ENCODE measurements at places on chromosomes 12 and 14. TPM values are rescaled to one million over a fixed set of nuclear protein-coding genes. Genes with fewer than 3 reads are reported as not detected.

Gene RPL10L
- not detected for total RNA-seq

Gene CCDC38
- not detected for total RNA-seq

Gene IL26
- not detected for total RNA-seq

Gene SIX1
- total RNA-seq = 6.5 TPM

Gene B3GNT4
- not detected for total RNA-seq

Gene PSMA6
- 89.0 TPM for total RNA-seq

DNA sequence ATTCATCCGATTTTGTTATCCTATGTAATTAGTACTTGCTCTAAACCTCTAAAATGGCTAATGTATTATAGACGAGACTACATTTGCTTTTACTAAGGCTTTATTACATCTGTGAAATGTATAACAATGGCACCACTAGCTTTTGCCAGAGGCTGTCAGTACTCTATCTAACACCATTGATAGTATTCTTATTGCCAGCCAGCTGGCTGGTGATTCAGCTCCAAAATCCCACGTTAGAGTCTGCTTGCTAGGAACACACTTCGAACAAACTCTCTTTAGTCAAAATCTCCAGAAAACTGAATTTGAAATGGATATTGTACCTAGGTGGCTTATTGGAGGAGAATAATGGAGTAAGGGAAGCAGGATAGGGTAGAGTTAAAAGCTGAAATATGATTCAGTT is 839.2 kb downstream of the SLC6A15 start:
- no peak overlapping the region for H3K4me3 ChIP-seq
- H3K36me3 ChIP-seq = no peaks in the 10 kb centered on the region
- no peak for DNase-seq
- H3K27ac ChIP-seq = no peak overlapping the region

DNA sequence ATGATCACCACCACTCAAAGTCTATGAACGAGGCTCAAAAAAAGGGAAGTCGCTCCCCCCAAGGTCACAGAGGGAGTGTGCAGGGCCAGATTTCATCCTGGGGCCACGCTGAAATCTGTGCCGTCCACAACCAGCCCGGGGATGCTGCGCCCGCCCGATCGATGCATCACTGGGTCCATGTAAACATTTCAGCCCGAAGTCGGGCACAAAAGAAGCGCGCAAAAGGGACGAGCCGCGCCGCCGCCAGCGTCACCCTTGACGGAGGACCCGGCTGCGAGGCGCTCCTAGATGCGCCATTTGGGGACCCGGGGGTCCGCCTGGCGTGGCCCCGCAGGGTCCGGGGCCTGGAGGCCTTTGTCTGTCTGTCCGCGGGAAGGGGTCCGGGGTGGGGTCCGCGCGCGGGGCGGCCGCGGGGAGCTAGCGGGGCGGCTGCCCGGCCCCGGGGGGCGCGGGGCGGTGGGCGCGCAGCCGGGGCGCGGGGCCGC is 503 bp downstream of the FBXO21 start:
- H3K27me3 ChIP-seq = no peaks in the 10 kb centered on the region
- peaks cover 13% of the 10 kb centered on the region for H3K4me1 ChIP-seq
- H3K36me3 ChIP-seq = peaks cover 22% of the 10 kb centered on the region
- peak; percentile 7 for DNase-seq
- H3K4me3 ChIP-seq = peak overlapping the region; percentile 93
- H3K27ac ChIP-seq = peak overlapping the region; percentile 74

- H3K27ac ChIP-seq = no peak overlapping the region
- H3K27me3 ChIP-seq = no peaks in the 10 kb centered on the region
- H3K4me1 ChIP-seq = peaks cover 6% of the 10 kb centered on the region
- DNase-seq = no peak
- H3K36me3 ChIP-seq = no peaks in the 10 kb centered on the region
Observed at GRCh38 chr14:32607399-32607798, 278.3 kb downstream of the AKAP6 start.

- no peak overlapping the region for H3K27ac ChIP-seq
- H3K4me1 ChIP-seq = no peaks in the 10 kb centered on the region
- DNase-seq = no peak
- no peaks in the 10 kb centered on the region for H3K27me3 ChIP-seq
- no peak overlapping the region for H3K4me3 ChIP-seq
- H3K36me3 ChIP-seq = no peaks in the 10 kb centered on the region
Observed at GRCh38 chr14:70239802-70240201, 51.1 kb upstream of the SLC8A3 start.

DNA sequence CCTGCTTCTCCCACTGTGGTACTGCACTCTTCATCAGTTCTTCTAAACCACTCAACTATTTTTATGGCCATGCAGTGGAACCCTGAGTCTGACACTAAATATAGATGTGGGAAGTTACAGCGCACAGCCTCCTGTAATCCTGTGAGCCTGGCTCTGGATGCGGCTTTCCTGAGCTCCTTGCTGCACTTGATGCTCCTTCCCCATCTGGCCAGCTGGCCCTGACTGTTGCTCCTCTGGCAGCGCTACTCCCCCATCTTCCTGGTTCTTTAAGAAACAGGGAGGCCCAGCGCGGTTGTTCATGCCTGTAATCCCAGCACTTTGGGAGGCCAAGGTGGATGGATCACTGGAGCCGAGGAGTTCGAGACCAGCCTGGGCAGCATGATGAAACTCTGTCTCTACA is 24.6 kb downstream of the IQSEC3 start:
- no peak for DNase-seq
- no peak overlapping the region for H3K4me3 ChIP-seq
- no peak overlapping the region for H3K27ac ChIP-seq
- no peaks in the 10 kb centered on the region for H3K27me3 ChIP-seq

- no peak overlapping the region for H3K4me3 ChIP-seq
- no peak overlapping the region for H3K27ac ChIP-seq
- peak; percentile 69 for DNase-seq
- H3K36me3 ChIP-seq = no peaks in the 10 kb centered on the region
Observed at GRCh38 chr12:96237465-96238077, 43.4 kb downstream of the ELK3 start.

- no peak overlapping the region for H3K4me3 ChIP-seq
- DNase-seq = no peak
Observed at GRCh38 chr14:89963288-89963978, 7.7 kb downstream of the TDP1 start.

DNA sequence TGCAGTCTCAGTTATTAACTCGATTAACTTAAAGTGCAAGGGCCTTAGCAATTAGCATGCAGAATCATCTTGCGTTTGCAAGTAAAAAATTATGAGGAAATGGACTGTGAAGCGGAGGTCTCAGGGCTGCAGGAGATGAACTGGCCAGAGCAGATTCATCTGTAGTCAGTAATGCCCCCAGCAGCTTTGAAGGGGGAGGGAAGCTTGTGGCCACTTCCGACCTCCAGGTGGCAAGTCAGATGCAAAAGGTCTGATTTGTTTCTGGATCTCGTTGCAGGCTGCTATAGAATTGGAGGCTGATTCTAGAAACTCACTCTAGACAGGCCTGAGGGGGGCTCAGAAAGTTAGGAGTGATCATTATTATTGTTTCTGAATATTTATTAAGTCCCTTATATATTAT is 107.4 kb upstream of the RGS6 start:
- H3K27ac ChIP-seq = no peak overlapping the region
- no peaks in the 10 kb centered on the region for H3K36me3 ChIP-seq
- DNase-seq = no peak
- no peaks in the 10 kb centered on the region for H3K4me1 ChIP-seq
- H3K27me3 ChIP-seq = no peaks in the 10 kb centered on the region

GRCh38 chr14:55158412-55158811 is 29.4 kb downstream of the LGALS3 start:
- no peaks in the 10 kb centered on the region for H3K36me3 ChIP-seq
- H3K4me1 ChIP-seq = no peaks in the 10 kb centered on the region
- H3K27me3 ChIP-seq = no peaks in the 10 kb centered on the region
- H3K27ac ChIP-seq = no peak overlapping the region
- H3K4me3 ChIP-seq = no peak overlapping the region

Measured in tibial nerve (tissue), 4 donors.